DMS79 treated with DMSO at 0.1 percent for 48 hours (cell line): ENCODE measurements at places on chromosomes 16 and 17.

- no peak for DNase-seq
These were observed 187.6 kb downstream of the FTO start for GRCh38 chr16:53891409-53892139.

DNA sequence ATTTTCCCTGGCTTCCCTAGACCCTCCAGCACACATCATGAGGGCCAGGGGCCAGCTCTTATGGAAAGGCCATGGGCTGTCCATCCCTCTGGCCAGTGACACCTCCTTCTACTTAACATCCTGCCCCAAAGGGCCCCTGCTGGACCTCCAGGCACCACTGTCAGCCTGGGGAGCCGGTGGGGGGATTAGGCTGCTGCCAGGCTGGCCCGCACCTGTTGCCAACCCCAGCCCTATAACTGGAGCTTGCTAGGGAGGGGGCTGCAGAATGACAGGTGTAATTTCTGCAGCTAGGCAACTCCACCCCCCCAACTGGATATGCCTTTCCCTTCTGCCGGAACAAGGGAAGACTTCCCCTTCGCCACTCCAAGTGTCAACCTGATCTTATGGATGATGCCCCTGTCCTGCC lies 12.5 kb downstream of the RARA start:
- no peak for DNase-seq

DNA sequence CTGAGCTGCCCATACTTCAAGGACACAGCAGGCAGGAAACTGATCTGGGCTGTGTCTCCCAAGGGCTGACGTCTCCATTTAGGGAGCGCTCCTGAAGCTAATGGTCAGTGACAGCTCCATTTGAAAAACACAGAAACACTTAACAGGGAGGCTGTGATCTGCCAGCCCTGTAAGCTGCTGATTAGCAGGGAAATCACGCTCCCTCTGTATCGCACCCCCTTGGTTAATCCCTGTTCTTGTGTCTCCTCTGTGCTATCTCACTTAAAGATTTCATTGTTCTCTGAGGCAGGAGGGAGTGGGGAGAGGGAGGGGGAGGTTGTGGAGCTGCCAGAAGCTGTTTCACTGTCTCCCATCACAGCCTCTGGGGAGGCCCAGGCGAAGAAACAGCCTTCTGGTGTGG lies 47.4 kb upstream of the CACNG3 start:
- no peak for DNase-seq

GRCh38 chr17:77875881-77876509 lies 82.5 kb upstream of the TNRC6C start:
- no peak for DNase-seq

- DNase-seq, result no peak
These were observed 10.5 kb upstream of the TEKT3 start for GRCh38 chr17:15351925-15352324.

DNA sequence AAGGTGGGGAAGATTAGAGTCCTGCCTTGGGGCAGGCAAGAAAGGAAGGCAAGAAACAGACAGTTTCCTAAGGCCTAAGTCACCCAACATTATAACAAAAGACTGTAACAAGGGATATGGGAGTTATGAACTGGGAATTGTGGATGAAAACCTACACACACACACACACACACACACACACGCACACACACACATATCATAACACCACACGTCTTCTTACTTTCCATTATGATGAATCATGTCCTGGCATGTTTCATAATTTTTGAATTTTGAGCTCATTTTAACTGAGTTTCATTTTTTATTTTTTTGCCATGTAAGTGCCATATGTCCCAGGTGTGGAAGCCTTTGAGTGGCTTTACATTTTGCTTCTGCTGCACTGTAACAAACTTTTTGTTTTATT lies 29.9 kb downstream of the HS3ST2 start:
- no peak for DNase-seq

- DNase-seq, result no peak
These were observed 8.5 kb upstream of the CYTH1 start for GRCh38 chr17:78790552-78790951.

DNA sequence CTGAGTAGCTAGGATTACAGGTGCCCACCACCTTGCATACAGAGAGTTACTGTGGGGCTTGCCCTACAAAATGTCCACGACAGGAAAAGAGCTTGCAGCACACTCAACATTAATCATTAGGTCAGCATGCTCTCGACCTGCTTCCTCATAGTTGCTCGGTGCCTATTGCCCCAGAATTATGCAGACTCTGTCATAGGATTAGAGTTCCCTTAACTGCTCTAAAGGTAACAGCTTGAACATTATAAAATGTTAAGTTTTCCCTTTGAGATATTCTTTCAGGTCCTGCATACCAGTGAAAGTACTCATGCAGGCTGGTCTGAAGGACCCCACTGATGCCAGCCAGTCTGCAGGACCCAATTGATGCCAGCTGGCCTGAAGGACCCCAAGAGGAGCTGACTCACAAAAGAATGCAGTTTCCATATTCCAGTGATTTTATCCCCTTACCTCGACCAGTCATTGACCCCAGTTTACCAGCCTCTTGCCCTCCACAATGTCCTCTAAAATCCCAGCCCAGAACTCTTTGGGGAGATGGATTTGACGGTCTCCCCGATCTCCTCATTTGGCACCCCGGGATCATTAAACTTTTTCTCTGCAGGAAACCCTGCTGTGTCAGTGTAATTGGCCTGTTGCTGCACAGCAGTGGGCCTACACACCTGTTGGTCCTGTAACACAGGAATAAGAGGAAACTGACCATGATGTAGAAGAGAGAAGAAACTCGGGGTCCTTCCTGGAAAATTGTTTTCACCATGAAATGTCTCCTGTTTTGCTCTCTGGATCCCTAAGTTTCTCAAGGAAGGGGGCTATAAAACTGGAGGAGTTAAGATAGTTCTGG lies 10.6 kb downstream of the ICAM2 start:
- no peak for DNase-seq

- DNase-seq, result no peak
These were observed at the start of gene OR3A2 for GRCh38 chr17:3385869-3386816. TSS of gene OR3A2 (minus strand) at chr17:3386308.

- DNase-seq, result no peak
These were observed 55.0 kb downstream of the AMFR start for GRCh38 chr16:56370185-56370874.

GRCh38 chr17:73350864-73351263 lies 39.1 kb upstream of the CDC42EP4 start:
- DNase-seq, result no peak

DNA sequence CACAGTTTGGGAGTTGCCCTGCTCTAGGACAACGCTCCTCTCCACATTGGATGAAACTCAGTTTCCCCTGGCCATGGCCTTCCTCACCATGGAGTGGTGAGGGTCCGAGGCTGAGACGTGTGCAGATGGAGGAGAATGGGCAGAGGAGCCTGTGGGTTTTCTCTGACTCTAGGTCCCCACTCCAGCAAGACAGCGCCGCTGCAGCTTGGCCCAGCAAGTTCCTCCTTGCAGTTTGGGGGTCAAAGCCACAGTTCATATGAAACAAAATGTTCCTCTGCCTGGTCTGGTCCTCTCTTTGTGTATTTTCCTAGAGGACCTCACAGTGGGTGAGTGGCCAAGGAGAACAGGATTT lies 2.3 kb downstream of the C16orf54 start:
- no peak for DNase-seq
